ENCODE measurements at places on chromosomes 13 and 19. TPM values are rescaled to one million over a fixed set of nuclear protein-coding genes. Genes with fewer than 3 reads are reported as not detected.

Gene RGCC
- 193 TPM for polyA plus RNA-seq

Gene PLPP2
- polyA plus RNA-seq: not detected

DNA sequence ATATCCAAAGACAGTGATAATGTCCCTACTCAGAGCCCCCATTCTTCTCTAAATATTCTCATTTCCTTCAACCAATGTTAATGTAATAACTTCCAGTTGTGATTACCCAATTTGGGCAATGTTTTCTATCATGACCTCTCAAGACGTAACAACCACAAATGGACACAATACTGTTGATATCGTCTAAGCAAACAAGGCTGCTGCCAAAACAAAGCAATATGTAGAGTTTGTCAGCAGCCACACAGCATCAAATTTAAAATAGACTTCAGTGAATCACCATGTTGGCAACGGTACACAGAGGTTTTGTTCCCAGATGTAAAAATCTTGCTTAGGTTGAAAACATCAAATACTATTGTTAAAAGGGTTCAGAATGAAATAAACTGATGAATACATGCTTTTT lies 205.1 kb downstream of the DACH1 start:
- no peak for DNase-seq

GRCh38 chr13:95677564-95678266 lies 776 bp downstream of the DNAJC3 start:
- DNase-seq: no peak
